ENCODE measurements at places on chromosomes 11 and 22. TPM values are rescaled to one million over a fixed set of nuclear protein-coding genes. Genes with fewer than 3 reads are reported as not detected.

- DNase-seq, result no peak
Observed at GRCh38 chr11:72871119-72871518, 56.9 kb downstream of the ATG16L2 start.

The RAB36 gene
- 1.3 TPM for total RNA-seq

DNA sequence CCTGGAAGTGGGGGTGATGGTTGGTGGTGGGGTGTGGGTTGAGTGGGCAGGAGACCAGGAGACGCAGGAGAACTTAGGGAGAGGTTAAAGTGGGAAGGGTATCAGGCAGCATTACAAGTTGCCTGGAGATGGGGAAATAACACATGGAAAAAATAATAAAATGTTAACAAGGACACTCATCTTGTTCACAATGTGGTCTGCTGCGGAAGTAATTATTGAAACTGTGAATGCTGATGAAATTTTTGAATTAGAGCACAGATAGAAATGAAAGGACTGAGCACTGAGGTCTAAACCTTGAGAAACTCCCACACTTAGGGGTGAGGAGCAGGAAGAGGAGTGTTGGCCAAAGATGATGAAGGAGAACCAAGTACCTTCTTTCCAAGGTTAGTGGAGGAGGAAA lies 346.0 kb upstream of the PLET1 start:
- no peak for DNase-seq

GRCh38 chr11:63745304-63746170 lies 23.0 kb downstream of the ZFTA start:
- no peak for DNase-seq

The ACTN3 gene
- not detected for total RNA-seq

GRCh38 chr11:133134314-133135173 lies 397.8 kb downstream of the OPCML start:
- no peak for DNase-seq

DNA sequence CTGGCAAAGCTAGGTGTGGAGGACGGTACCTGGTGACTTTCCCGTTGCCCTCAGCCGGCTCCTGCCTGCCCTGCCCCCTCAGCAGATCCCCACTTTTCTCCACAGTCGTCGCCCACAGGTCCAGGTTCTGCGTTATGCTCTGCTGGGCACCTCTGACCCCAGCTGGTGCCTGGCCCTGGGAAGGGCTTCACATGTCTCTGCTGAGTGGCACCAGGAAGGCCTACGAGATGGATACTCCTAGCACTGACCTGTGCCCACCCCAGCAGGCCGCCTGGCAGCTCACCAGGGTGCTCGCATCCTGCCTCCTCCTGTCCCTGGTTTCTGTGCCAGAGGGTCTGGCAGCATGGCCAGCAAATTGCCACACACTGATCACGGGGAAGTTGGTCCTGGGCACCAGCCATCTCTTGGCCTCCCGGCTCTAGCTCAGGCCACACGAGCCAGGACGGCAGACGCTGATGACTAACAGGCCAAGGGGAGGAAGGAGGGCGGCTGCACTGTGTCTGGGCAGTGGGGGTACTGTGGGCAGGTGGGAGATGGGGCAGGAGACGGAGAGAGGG lies 13.8 kb downstream of the CARS1 start:
- peak; percentile 91 for DNase-seq

- no peak for DNase-seq
Observed at GRCh38 chr22:25692397-25693267, 49.4 kb upstream of the MYO18B start.

Data from lower leg skin (tissue), 4 donors.